GM12864 (cell line): ENCODE measurements at places on chromosomes 2 and 18.

DNA sequence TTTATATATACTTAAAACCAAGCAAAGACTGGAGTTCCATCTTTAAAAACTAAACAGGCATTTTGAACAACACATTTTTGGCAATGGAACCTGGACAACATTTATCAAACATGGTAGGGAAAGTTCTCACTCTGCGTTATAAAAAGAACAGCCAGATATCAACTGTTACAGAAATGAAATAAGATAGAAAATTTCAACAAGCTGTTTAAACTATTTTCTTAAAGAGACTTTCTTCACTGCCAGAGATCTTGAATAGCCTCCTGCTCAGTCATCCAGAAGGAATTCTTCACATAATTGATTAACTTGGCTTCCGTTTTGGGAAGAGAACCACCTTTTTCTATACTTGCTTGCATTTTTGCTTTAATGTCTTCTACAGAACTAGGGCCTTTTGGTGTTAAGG lies 166.0 kb upstream of the PIK3C3 start:
- DNase-seq, result no peak

DNA sequence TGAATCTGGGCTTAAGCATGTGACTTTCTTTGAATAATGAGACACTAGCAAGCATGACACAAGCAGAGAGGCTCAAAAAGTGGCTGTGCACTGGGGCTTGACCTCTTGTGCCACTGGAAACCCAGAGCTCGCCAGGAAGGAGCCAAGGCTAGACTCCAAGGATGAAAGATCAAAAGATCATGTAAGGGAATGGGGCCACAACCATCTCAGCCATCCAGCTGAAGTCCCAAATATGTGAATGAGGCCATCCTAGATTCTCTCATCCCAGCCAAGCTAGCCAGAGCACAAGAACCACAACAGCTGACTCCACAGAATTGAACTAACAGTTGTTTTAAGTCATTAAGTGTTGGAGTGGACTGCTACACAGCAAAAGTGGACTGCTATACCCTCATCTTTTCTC lies 288.1 kb downstream of the CCDC178 start:
- DNase-seq, result no peak

DNA sequence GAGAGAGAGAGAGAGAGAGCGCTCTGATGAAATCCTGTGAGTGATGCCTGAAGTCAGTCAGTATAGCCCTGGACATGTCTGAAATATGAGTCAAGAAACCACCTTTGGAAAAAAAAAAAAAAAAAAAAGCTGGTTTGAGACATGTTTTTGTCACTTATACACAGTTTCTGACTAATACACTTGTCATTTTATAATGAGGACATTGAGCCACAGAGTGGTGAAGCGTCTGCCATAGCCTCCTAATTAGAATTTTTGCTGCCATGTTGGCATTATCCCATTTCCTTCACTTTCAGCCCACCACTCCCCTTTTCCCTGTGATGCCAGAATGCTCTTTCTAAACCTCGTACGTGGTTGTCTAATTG lies 15.7 kb upstream of the MYO3B start:
- DNase-seq, result no peak

- DNase-seq, result no peak
Observed at GRCh38 chr2:178491612-178492011, 11.4 kb downstream of the PLEKHA3 start.

- DNase-seq, result no peak
Observed at GRCh38 chr2:119011162-119011909, 69.3 kb downstream of the MARCO start.

GRCh38 chr2:189379287-189379630 lies 62.0 kb upstream of the WDR75 start:
- DNase-seq, result no peak

GRCh38 chr2:52473526-52473925 lies 1294.1 kb upstream of the CHAC2 start:
- DNase-seq, result no peak

DNA sequence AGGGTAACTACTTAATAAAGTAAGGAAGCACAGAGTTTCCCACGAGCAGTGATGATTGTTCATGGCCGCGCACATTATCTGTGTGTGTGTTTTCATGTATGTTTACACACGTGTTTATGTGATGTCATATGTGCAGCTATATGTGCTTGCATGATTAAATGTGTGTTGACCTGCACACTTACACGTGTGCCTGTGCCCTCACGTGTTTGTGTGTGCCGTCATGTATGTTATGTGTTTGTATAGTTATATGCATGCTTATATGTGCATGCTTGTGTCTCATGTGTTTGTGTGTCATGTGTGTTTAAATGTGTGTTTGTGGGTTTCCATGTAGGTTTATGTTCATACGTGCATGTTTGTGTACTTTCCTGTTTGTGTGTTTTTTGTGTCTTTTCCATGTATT lies 782.3 kb downstream of the GALR1 start:
- no peak for DNase-seq

GRCh38 chr2:133736674-133737073 lies 168.4 kb upstream of the NCKAP5 start:
- no peak for DNase-seq

DNA sequence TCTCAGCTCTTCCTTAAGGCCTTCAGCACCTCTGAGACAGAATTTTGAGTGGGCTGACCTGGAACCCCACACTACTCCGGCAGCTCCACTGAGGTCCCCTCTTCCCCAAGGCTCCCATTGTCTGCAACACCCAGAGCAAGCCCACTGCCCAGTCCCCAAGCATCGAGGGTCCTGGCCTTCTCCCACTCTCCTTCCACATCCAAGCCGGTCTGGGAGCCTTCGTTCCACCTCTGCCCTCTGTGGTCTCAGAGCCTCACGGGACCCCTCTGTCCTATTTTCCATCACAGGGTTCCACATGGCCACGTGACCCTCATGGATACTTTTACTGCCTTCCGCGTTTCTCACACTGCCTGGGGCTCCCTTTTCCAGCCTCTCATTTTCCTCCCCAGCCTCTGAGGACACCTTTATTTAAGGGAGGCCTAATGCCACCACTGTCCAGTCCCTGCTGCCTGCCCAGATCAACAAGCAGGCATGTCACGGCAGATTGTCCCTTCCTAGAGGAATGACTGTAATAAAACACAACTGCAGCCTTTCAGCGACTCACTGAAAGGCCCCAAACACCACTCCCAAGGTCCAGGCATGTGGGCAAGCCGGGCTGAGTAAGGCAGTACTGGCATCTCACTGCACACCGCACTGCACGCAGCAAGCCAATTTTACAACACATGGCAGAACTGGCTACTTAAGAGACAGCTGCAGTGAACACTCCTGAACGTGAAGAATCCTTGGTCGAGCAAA lies 7.9 kb upstream of the SALL3 start:
- DNase-seq, result no peak

DNA sequence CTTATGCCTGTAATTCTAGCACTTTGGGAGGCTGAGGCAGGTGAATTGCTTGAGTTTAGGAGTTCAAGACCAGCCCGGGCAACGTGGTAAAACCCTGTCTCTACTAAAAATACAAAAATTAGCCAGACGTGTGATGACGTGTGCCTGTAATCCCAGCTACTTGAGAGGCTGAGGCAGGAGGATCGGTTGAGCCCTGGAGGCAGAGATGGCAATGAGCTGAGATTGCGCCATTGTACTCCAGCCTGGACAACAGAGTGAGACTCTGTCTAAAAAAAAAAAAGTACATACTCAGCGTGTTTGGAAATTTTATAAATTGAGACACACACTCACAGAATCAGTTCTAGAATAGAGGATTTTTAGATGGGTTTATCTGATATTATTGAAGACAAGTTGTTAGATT lies 17.1 kb upstream of the GIGYF2 start:
- DNase-seq, result no peak

- DNase-seq, result no peak
Observed at GRCh38 chr18:79681484-79682387, 2.1 kb downstream of the CTDP1 start.

- no peak for DNase-seq
Observed at GRCh38 chr2:118858485-118859156, 11.2 kb upstream of the EN1 start.

GRCh38 chr2:218002143-218002844 lies 501 bp downstream of the TNS1 start:
- no peak for DNase-seq

GRCh38 chr2:47654790-47655562 lies 128.0 kb upstream of the MSH6 start:
- peak; percentile 80 for DNase-seq

- no peak for DNase-seq
Observed at GRCh38 chr18:59547581-59548182, 149.5 kb downstream of the CCBE1 start.

DNA sequence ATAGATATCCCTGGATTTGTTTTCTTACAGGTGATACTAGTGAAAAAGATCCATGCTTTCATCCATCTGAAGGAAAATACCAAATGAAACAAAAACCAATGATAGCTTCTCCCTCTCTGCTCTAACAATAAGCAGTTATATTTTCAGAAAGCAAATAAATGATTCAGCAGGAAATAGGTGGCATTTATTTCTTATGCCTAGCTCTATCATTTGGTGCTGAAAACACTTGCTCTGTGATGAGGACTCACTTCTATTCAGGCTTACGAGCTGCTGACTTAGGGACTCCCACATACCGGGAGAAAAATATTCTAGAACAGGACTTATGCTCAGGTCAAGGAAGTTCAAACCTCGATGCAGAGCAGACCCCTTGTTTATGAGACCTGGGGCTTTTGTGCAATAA lies 142.6 kb downstream of the SETBP1 start:
- no peak for DNase-seq

GRCh38 chr2:128726911-128727310 lies 408.2 kb upstream of the HS6ST1 start:
- no peak for DNase-seq

DNA sequence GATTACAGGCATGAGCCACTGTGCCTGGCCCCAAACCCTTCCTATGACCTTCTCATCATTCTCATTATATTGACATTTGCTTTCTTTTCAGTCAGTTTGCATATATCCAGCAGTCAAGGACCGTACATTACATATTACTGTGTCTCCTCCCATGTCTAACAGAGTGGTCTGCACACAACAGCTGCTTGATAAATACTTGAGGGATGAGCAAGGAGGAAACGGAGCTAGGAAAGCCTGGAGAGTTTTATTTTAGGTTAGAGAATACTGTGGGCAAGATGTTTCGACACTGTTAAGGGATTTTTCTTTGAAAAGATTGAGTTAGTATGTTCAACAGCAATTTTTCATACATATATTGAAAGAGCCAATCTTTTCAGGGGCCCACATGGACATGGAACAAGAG lies 76.2 kb upstream of the CHRNA1 start:
- DNase-seq, result no peak

DNA sequence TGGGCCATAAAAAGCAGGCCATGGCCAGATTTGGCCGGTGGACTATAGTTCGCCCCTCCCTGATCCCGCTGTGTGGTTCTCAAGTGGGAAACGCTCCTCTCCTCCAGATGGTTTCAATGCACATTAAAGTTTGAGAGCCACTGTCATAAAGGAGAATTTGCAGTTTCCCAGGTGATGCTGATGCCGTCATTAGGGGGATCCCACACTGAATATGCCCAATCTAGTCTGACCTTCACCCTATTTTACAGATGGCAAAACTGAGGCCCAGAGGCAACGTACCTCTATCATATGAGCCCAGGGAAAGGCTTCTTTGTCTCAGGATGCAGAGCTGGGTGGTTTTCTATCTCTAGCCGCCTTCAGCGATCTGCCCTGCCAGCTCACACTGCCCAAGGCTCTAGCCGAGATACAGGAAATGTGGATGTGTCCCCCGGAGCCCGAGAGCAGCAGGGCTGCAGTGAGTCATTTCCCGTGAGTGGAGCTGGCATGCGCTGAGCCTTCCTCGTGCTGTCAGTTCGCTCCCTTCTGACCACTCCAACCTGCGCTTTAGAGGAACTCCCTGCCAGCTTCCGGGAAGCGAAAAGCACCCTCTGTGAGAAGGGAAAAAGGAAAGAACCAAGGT lies 116.2 kb downstream of the SMAD7 start:
- peak; percentile 49 for DNase-seq

- no peak for DNase-seq
Observed at GRCh38 chr2:36381993-36382392, 26.4 kb downstream of the CRIM1 start.

- no peak for DNase-seq
Observed at GRCh38 chr18:9943311-9943710, 29.5 kb downstream of the VAPA start.

DNA sequence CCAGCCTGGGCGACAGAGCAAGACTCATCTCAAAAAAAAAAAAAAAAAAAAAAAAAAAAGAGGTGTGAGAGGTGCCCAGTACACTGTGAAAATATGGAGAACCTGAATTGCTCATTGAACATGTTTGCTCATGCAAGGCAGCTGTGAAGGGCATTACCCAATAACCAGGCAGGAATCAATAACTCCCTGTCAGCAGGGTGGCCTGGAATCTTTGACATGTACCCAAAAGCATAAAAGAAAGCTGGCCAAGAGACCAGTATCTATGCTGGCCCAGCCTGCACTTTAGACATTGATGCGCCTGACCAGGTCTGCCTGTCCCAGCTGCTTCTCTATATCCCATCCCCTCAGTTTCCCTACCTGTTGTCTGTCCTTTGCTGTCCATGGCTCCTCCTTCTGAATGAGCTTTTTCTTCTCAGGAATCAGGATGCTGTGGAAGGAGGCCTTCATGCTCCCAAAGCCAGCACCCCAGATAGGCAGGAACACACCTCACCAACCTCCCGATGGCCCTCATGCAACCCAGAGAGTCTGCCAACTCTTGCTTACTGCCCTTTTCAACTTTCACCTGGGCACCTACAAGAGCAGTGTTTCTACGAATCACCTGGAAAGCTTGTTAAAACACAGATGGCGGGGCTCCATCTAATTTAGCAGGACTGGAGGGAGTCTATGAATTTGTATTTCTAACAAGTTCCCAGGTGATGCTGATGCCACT lies 83.4 kb upstream of the PPP1CB start:
- DNase-seq, result no peak

DNA sequence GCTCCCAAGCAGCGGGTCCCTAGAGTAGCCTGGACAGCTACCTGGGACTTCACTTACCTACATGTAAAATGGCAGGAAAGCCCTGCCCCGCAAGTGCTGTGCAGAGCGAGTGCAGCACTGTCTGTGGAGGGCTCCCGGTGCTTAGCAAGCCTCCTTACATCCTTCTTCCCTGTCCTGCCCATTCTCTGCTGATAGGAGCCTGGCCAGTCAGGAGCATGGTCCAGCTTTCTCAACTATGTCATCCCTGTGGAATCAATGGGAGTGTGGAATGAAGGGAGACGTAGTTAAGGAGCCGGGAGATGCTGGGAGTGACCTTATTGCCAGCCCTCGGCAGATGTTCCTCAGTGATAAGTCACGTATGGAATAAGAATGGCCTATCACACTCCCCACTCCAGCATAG lies 661.9 kb upstream of the ID2 start:
- no peak for DNase-seq

DNA sequence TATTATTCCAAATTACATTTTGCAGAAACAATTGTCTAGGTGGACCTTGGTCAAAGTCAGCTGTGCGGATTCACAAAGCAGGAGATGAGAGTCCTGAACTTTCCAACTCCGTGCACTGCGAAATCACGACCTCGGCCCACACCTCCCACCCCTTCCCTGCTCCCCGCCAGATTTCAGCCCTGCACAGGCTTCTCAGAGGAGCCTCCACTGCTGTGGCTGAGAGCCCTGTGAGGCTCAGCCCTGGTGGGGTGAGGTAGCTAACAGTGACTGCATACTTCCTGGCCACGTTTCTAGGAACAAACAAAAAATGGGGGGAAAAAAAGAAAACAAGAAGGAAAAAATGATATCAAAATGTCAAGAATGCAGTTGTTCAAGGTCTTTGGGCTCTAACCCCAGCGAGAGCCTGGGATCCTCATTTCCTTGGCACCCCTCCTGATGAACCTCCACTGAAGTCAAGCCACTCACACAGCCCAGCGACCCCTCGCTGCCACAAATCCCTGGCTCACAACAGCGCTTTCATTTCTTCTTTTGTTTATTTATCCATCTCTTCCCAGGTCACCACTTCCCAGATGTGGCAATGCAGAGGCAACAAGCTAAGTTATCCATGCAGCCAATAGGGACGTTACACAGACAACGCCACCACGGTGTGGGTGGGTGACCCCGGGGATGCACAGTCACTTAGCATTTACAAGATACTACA lies 729.7 kb upstream of the ID2 start:
- no peak for DNase-seq
